Hepatocyte (in vitro differentiated cells): ENCODE measurements at places on chromosomes 6 and 20.

DNA sequence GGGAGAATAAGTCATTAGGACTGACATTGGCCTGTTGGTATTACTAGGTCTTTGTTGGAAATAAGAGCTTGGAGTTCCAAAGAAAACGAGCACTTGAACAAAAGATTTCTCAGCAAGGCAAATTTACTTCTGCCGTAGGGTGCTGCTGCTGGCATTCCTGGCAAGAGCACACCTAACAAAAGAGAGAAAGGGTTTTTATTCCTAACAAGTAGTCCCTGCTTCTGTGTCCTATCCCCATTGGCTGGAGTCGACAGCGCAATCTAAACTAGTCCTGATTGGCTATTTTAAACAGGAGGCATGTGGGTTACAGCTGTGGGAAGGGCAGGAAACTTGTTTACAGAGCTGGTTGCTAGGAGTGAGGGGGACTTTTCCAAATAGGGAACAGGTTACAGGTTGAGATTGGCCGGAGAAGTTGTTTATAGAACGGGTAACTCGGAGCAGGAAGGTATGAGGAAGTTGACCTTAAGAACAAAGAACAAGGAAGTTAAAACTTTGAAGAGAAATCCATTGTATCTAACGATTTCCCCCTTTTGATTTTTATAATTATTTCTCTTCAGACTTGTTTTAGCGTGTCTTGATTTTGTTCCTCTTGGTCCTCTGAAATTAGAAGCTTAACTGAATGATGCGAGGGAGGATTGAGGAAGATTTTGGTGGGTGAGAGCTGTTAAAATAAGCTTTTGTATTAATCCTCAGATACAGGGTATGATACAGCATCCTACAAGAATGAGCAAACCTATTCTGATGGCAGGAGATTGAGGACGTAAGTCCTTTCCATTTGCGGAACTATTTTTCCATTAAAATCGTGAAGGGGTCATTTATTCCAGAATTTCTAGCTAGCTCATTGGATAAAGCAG, 3.4 kb upstream of the ZNFX1 start:
- peak; percentile 89 for DNase-seq

GRCh38 chr6:5096482-5096881, 11.3 kb downstream of the PPP1R3G start:
- DNase-seq, result no peak

DNA sequence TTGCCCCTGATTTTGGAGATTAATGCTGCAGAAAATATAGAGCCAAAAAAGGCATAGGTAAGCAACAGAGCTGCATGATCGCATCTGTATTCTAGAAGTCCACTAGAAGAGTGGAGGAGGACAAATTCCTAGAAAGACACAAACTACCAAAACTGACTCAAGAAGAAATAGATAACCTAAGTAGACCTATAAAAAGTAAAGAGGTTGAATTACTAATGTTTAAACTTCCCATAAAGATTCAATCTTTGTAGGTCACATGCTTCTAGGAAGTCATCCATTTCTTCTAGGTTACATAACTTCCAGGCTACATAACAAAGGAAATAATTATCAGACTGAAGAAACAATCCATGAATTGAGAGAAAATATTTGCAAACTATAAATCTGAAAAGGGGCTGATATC, 84.4 kb downstream of the JPH2 start:
- DNase-seq, result no peak

DNA sequence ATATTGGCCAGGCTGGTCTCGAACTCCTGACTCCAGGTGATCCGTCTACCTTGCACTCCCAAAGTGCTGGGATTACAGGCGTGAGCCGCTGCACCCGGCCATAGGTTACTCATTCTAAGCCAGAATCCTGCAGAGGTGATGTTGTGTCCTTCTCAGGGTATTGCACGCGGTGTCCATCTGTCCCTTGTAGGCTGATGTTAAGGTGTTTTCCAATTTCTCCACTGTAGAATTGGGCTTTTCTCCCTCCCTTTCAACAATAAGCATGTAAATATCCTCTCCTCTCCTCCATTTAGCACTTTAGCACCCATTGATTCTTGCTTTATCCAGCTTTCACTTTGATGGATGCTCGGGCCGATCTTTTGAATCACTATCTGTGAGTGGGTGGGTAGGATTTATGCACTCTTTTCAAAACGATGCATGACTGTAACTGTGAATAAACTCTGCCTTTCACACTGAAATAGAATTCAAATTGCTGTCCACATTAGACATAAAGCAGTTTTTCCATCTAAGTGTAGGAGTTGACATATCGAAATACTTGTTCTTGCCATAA, 52.6 kb downstream of the ZBTB2 start:
- DNase-seq, result no peak

- DNase-seq, result no peak
These were observed 860.5 kb downstream of the TBC1D32 start for GRCh38 chr6:120473804-120474203.

GRCh38 chr6:104603108-104603745, 256.5 kb downstream of the HACE1 start:
- DNase-seq, result no peak

GRCh38 chr6:125312950-125313349, 11.2 kb upstream of the HDDC2 start:
- DNase-seq, result no peak

DNA sequence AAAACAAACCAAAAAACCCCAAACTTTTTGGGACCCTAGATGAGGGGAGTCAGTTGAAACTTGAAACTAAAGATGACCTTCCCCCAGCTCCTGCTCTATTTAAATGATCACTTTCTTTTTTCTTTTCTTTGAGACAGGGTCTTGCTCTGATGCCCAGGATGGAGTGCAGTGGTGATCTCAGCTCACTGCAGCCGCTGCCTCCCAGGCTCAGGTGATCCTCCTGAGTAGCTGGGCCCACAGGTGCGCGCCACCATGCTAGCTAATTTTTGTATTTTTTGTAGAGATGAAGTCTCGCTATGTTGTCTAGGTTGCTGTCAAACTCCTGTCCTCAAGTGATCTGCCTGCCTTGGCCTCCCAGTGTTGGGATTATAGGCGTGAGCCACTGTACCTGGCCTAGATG, 7.3 kb upstream of the DSP start:
- no peak for DNase-seq

DNA sequence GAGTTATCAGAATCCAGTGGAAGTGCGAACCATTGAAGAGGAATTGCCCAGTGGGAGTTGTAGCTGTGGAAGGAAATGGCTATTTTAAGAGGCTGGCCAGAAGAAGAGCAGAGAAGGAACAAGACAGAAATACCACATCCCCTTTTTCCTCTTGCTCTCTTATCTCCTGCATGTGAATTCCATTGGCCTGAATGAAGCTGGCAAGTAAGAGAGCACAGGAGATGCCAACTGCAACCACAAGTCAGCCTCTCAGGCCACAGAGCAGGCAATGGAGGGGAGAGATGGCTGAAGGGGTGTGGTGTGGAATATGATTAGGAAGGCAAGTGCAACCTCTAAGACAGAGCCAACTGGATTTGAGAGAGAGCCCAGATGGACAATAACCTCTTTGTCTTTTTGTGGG, 362.7 kb upstream of the IMPG1 start:
- DNase-seq, result no peak

GRCh38 chr6:77373955-77374354, 89.3 kb downstream of the HTR1B start:
- no peak for DNase-seq

DNA sequence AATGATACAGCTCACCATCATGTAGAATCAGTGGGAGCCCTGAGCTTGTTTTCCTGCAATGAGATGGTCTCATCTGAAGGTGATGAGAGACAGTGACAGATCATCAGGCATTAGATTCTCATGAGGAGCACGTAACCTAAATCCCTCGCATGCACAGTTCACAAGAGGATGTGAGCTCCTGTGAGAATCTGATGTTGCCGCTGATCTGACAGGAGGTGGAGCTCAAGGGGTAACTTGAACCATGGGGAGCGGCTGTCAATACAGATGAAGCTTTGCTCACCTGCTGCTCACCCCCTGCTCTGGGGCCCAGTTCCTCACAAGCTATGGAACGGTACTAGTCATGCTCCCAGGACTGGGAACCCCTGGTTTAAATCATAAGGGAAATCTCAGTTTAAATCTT, 89.2 kb downstream of the THBS2 start:
- no peak for DNase-seq

DNA sequence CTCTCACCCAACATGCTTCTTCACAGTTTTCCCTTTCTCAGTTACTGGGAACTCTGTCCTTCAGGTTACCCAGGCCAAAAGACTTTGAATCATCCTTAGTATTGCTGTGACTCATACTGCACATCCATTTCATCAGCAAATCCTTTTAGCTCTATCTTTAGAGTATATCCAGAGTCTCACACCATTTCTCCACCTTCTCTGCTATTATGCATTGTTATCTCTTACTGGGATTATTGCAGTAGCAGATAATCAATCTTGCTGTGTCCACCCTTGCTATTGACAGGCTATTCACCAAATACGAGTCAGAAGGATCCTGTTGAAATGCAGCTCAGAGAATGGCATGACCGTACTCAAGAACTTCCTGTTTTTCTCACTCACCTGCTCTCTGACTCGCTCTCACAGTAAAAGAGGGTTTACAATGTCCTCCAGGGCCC, 57.3 kb downstream of the BCKDHB start:
- DNase-seq, result peak; percentile 32

GRCh38 chr6:128686084-128686483, 165.7 kb upstream of the PTPRK start:
- DNase-seq, result no peak

- no peak for DNase-seq
These were observed 8.0 kb upstream of the RIPOR2 start for GRCh38 chr6:24943774-24944173.

DNA sequence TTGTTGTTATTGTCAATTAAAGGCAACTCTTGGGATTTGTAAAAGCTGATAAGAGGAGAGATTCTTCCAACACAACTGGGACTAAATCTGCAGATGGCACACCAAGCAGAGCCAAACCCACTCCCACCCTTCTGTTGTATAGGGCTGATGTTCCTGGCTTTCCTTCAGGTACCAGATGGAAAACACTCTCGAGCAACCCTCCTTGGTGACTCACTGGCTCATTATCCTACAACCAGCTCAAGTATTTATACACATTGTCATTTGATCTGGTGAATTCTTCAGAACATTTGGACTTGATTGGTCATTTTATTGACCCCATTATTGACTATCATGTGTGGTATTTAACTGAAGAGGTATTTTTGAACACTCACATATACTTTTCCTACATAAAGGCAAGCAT, 190.3 kb upstream of the PCSK2 start:
- peak; percentile 15 for DNase-seq

- peak; percentile 20 for DNase-seq
These were observed 306.3 kb downstream of the PHF3 start for GRCh38 chr6:63941747-63942470.

GRCh38 chr6:31729515-31729978, 448 bp upstream of the DDAH2 start:
- peak; percentile 93 for DNase-seq

DNA sequence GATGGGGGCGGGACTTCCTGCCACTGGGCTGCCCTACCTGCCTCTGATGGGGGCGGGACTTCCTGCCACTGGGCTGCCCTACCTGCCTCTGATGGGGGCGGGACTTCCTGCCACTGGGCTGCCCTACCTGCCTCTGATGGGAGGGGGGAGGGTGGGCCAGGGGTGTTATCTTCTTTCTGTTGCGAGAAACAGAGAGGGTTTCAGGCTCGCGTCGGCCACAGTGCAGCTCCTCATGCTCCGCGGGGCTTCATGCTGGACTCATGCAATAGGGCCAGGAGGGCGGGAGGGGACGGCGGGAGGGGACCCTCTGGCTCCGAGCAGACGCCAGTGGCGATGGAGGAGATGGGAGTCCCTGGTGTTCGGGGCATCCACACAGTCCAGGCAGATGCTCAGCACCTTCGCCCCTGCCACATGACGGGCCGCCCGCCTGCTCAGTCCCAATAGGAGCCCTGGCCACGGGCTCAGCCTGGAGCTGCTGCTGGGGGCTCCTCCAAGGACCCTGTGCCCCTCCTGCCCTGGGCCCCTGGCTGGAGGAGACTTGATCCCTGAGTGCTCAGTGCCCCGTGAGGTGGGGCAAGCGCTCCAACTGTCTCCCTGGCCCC, 48.8 kb upstream of the CHRNA4 start:
- no peak for DNase-seq

- no peak for DNase-seq
These were observed 995.3 kb downstream of the PHF3 start for GRCh38 chr6:64630901-64631300.

DNA sequence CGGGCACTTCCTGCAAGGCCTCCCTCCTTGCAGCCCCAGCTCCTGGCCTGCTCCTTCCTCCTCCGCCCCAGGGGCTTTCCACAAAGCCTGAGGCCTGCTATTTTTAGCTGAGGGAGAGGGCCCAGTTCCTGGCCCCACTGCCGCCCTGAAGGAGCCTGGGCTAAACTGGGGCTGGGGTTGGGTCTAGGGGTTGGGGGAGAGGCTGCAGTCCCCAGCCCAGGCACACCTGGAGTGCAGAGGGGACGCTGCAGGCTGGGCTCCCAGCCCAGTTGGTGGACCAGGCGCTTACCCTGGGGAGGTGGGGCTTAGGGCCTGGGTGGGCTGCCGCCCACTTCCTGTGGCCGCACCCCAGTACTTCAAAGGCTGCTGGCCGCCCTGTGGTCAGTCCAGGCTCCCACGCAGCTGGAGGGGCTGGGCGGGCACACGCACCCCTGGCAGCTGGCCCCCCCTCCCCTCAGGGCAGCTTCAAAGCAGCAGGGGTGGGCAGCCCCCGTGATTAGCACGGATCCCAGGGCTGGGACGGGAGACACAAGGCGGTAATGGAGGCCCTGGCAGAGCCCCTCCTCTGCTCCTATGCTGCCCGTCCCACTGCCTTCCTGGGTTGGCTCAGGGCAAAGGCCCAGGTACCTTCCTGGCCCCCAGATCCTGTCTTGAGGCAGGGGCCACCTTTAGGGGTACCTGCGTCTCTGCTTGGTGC, 7.1 kb upstream of the ABHD16B start:
- no peak for DNase-seq

GRCh38 chr6:90425161-90425641, 128.6 kb upstream of the BACH2 start:
- no peak for DNase-seq

GRCh38 chr6:33935439-33936080, 131.8 kb upstream of the MLN start:
- DNase-seq, result no peak

- no peak for DNase-seq
These were observed 60.1 kb downstream of the FUT9 start for GRCh38 chr6:96075826-96076225.

- no peak for DNase-seq
These were observed 3.1 kb upstream of the UBE2J1 start for GRCh38 chr6:89355511-89356194.

DNA sequence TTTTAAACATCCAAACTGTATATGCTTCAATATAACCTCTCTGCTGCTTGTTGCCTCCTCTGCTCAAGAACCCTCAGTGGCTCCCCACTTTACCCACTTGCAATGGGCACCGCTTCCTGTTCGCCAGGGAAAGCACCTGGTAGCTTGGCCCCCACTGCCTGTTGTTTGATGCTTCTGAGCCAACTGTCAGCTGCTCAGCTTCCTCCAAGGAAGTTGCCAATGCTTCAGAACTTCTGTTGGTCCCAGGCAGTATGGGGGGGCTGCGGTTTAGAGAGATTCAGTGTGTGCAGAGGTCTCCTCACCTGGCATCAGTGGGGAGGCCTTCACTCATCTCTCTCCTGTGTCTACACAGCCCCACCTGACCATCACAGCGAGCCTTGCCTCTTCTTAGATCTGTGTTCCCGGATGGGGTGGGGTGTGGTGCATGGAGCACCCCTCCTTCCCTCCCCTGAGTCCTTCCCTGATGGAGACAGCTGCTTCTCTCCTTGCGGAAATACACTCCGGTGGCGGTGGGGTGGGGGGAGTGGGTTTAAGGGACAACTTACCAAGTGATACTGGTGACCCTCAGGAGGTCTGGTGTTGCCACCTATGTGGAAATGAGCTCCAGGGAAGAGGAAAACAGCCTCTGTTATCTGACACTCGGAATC, 308.1 kb downstream of the CDH26 start:
- no peak for DNase-seq
